Stimulated activated CD4-positive, alpha-beta T cell treated with anti-CD3 and anti-CD28 coated beads, TNF-alpha, amount 100 ng/mL, for 24 hours (primary cell): ENCODE measurements at places on chromosomes 3 and 15.

- DNase-seq, result peak; percentile 44
Measured at GRCh38 chr15:90665288-90666134, 51.6 kb upstream of the BLM start.

DNA sequence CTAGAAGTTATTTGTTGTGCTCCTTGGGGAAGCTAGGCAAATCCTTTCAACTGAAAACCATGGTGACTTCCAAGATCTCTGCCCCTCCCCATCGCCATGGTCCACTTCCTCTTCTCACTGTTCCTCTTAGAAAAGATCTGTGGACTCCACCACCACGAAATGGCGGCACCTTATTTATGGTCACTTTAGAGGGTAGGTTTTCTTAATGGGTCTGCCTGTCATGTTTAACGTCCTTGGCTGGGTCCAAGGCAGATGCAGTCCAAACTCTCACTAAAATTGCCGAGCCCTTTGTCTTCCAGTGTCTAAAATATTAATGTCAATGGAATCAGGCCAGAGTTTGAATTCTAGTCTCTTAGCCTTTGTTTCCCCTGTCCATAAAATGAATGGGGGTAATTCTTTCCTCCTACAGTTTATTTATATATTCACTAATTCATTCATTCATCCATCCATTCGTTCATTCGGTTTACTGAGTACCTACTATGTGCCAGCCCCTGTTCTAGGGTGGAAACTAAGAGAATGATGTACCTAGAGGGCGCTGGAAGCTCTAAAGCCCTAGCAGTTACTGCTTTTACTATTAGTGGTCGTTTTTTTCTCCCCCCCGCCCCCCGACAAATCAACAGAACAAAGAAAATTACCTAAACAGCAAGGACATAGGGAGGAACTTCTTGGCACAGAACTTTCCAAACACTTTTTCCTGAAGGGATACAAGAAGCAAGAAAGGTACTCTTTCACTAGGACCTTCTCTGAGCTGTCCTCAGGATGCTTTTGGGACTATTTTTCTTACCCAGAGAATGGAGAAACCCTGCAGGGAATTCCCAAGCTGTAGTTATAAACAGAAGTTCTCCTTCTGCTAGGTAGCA is 657 bp downstream of the PATL2 start:
- DNase-seq, result no peak

- DNase-seq, result no peak
Measured at GRCh38 chr3:129461461-129462146, 21.6 kb downstream of the IFT122 start.

- DNase-seq, result no peak
Measured at GRCh38 chr3:196499061-196499460, 4.5 kb downstream of the RNF168 start.

DNA sequence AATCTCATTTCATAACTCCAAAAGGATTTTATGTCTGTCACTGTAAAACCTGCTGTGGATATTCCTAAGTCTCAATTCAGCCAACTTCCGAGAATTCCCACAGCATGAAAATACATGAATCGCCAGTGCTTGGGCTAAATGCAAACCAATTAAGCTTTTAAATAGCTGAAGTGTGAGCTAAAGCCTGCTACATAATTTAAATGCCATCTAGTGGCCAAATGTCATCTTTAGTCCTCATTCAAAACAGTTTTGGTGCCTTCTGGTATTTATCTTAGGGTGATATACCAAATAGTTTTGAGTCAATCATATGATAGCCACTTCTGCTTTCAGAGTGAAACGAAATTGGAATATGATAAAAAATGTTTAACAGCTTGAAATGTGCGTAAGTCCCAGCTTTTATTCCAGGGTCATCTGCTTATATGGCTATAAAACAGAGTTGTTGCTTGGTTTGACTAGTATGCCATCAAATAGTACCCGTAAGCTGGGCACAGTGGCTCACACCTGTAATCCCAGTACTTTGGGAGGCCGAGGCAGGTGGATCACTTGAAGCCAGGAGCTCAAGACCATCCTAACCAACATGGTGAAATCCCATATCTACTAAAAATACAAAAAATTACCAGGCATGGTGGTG is 41.8 kb upstream of the CCNL1 start:
- DNase-seq, result no peak

GRCh38 chr15:99507016-99507503 is 58.7 kb upstream of the MEF2A start:
- DNase-seq, result no peak

- no peak for DNase-seq
Measured at GRCh38 chr3:64268926-64269325, 43.7 kb upstream of the PRICKLE2 start.

- no peak for DNase-seq
Measured at GRCh38 chr3:42654331-42655201, 1.1 kb downstream of the ZBTB47 start.

- DNase-seq, result no peak
Measured at GRCh38 chr3:122533480-122533879, 18.7 kb upstream of the KPNA1 start.
